Left ventricle myocardium inferior (tissue), 1 donor: ENCODE measurements at places on chromosomes 1 and 21. TPM values are rescaled to one million over a fixed set of nuclear protein-coding genes. Genes with fewer than 3 reads are reported as not detected.

Gene EPHB2
- 2.0 TPM for total RNA-seq

Gene OLIG1
- total RNA-seq = 0.22 TPM

Gene BCL2L15
- not detected for total RNA-seq

Gene PCSK9
- total RNA-seq = not detected

Gene SWT1
- 7.4 TPM for total RNA-seq

Gene TCP10L
- 3.0 TPM for total RNA-seq

Gene NKAIN1
- total RNA-seq = 0.19 TPM

Gene THBS3
- total RNA-seq = 7.2 TPM

Gene TMEM82
- total RNA-seq = not detected

GRCh38 chr1:166353213-166353612 lies 186.4 kb upstream of the FAM78B start:
- no peaks in the 10 kb centered on the region for H3K4me1 ChIP-seq
- no peaks in the 10 kb centered on the region for H3K36me3 ChIP-seq
- no peak overlapping the region for H3K27ac ChIP-seq

- H3K36me3 ChIP-seq = no peaks in the 10 kb centered on the region
- H3K27ac ChIP-seq = no peak overlapping the region
- no peaks in the 10 kb centered on the region for H3K4me1 ChIP-seq
- no peak overlapping the region for H3K4me3 ChIP-seq
These were observed 177.4 kb upstream of the NRIP1 start for GRCh38 chr21:15241997-15242736.

GRCh38 chr1:36599828-36600227 lies 117.1 kb upstream of the CSF3R start:
- no peak overlapping the region for H3K27ac ChIP-seq
- no peak overlapping the region for H3K4me3 ChIP-seq
- H3K36me3 ChIP-seq = no peaks in the 10 kb centered on the region
- peaks cover 97% of the 10 kb centered on the region for H3K27me3 ChIP-seq
- no peaks in the 10 kb centered on the region for H3K4me1 ChIP-seq

- H3K27me3 ChIP-seq = no peaks in the 10 kb centered on the region
- H3K4me1 ChIP-seq = no peaks in the 10 kb centered on the region
- no peaks in the 10 kb centered on the region for H3K36me3 ChIP-seq
These were observed 12.2 kb upstream of the AGO1 start for GRCh38 chr1:35870651-35871309.

DNA sequence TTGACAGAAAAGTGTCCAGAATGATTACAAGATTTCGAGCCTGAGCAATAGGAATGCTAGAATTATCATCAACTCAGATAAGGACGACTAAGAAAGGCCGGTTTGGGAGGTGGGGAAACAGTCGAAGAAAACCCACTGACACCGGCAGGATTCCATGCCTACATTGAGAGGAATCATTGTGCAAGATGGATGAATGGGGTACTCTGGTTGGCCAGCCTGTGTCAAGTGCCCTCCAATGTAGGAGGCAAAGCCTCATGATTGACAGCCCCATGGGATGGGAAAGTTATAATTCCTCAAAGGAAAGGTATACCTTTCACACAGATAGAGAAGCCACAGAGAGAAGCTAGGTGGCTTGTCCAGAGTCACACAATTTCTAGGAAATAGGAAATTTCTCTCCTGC lies 153.5 kb upstream of the CTTNBP2NL start:
- DNase-seq = no peak
- no peak overlapping the region for H3K27ac ChIP-seq
- H3K27me3 ChIP-seq = no peaks in the 10 kb centered on the region

GRCh38 chr21:37292941-37293340 lies 25.8 kb upstream of the VPS26C start:
- DNase-seq = no peak
- no peak overlapping the region for H3K4me3 ChIP-seq
- H3K36me3 ChIP-seq = no peaks in the 10 kb centered on the region
- H3K27ac ChIP-seq = no peak overlapping the region

- H3K27ac ChIP-seq = no peak overlapping the region
- peaks cover 30% of the 10 kb centered on the region for H3K4me1 ChIP-seq
- no peak for DNase-seq
- no peaks in the 10 kb centered on the region for H3K27me3 ChIP-seq
These were observed 8.2 kb upstream of the CAP1 start for GRCh38 chr1:40032240-40032891.

- peaks cover 90% of the 10 kb centered on the region for H3K27me3 ChIP-seq
- H3K36me3 ChIP-seq = no peaks in the 10 kb centered on the region
- H3K27ac ChIP-seq = no peak overlapping the region
- no peak overlapping the region for H3K4me3 ChIP-seq
- DNase-seq = no peak
These were observed 8.4 kb downstream of the SAMD11 start for GRCh38 chr1:932173-932510.

DNA sequence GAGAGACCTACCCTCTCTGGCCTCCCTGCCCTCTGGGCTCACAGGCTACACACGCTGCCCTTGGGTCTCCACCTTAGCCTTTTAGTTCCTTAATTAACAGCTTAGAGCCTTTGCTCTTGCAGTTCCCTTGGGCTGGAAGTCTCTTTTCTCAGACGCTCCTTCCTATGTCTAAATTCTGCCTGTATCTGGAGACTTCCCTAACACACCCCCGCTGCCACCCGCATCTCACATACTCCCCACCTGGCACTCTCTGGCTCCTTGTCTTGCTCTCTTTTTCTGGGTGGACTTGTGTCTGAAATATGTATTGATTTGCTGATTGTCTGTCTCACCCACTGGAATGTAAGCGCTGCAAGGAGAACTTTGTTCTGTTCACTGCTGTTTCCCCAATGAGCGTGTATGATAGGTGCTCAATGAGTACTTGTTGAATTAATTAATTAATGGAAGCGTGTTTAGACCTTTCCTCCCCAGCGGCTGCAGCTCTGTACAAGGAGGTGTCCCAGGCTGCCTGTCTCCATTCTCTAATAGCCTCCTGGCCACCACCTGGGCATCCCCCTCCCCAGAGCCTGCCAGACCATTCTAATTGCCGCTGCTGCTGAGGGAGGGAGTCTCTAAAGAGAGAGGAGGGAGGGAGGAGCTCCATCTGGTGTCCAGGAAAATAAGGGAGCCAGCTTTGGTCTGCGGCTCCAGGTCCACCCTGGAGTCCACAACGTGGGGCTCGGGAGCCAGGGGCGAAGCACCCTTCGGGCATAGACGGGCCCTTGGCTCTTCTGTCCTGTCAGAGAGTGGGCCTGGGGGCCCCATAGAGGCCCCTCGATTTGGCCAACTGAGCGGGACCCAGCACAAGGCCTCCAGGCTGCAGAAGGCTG lies 95.4 kb downstream of the RNF220 start:
- no peak overlapping the region for H3K27ac ChIP-seq
- peaks cover 6% of the 10 kb centered on the region for H3K27me3 ChIP-seq
- peaks cover 53% of the 10 kb centered on the region for H3K4me1 ChIP-seq

- H3K27ac ChIP-seq = no peak overlapping the region
- DNase-seq = no peak
- peaks cover 56% of the 10 kb centered on the region for H3K27me3 ChIP-seq
- no peaks in the 10 kb centered on the region for H3K36me3 ChIP-seq
These were observed 1.9 kb upstream of the AK5 start for GRCh38 chr1:77279929-77280328.

DNA sequence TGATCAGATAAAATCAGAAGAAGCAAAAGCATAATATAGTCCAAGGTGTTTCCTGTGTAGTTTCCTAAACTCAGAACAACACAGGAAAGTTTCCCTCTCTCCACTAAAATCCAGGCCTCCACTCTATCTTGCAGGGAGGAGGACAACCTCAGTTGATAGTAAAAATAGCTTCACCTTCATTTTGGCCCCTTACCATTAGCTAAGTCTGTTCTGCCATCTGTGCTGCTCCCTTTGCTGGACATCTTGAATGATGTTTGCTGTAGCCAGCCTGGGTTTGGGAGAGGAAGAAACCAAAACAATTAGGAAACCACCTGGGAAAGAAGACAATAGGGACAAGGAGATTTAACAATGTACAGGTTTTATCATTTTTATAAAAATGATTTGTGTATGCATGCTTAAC lies 18.6 kb downstream of the DCAF8 start:
- H3K27me3 ChIP-seq = no peaks in the 10 kb centered on the region
- peaks cover 37% of the 10 kb centered on the region for H3K36me3 ChIP-seq
- no peak for DNase-seq
- H3K27ac ChIP-seq = peak overlapping the region; percentile 71
- peaks cover 64% of the 10 kb centered on the region for H3K4me1 ChIP-seq

DNA sequence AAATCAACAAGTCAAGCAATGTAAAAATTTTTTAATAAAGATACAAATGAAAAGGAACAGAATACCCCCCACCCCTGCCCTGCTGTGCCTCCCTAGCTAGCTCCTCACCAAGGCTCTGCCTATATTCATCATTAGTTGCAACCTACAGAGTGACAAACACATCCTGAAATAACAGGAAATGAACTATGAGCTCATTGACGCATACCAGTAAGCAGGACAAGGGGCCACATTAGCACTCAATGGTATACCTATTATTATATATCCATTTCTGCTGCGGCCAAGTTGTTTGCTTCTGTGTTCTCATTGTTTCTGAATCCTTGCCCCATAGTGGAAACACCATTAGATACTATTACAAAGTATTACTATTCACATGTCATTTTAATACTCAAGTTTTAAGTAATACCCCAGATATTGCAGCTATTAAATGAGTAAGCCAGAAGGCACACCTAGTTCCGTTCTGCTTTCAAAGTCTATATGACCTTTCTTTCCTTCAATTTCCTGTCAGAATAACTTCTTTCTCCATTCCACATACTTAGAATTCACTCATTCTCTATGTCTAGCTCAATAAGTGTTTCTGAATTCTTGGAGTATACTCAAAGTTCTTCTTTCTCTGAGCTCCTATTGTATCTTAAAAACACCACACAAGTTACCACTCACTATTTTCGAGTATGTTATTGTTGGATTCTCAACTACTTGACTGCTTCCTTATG lies 1214.9 kb downstream of the PLA2G4A start:
- H3K27ac ChIP-seq = no peak overlapping the region
- no peaks in the 10 kb centered on the region for H3K27me3 ChIP-seq
- no peak for DNase-seq
- H3K4me1 ChIP-seq = no peaks in the 10 kb centered on the region
- no peaks in the 10 kb centered on the region for H3K36me3 ChIP-seq

GRCh38 chr21:43905726-43906455 lies 40.9 kb downstream of the AGPAT3 start:
- H3K36me3 ChIP-seq = peaks cover 9% of the 10 kb centered on the region
- H3K4me3 ChIP-seq = no peak overlapping the region
- peaks cover 61% of the 10 kb centered on the region for H3K4me1 ChIP-seq
- no peak for DNase-seq
- no peak overlapping the region for H3K27ac ChIP-seq
- no peaks in the 10 kb centered on the region for H3K27me3 ChIP-seq

DNA sequence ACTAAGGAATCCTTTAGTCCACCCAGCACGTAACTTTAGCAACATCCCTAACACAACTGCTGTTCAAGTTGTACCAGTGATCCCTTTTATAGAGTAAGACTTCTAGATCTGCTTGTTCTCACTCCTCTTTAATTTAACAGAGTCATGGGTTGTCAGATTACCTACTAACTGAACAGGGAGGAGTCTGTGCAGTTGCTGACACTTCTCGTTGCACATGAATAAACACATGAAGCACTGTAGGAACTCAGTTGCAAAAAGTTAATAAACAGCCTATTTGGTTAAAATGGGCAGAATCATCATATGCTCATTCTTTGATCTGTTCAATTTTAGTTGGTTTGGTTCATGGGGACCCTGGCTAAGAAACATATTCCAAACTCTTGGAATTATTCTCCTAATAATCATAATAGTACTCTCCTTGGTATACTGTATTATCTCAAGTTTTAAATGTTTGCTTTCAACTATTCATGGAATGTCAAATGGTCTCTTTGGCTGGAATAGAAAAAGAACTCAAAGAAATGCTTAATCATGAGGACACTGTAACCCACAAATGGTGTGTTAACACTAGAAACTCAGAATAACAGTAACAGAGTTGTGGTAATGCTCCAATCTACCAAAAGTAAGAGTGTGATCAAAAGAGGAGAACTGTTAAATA lies 15.6 kb downstream of the PLPPR5 start:
- no peaks in the 10 kb centered on the region for H3K27me3 ChIP-seq
- H3K27ac ChIP-seq = no peak overlapping the region
- no peak for DNase-seq
- H3K4me3 ChIP-seq = no peak overlapping the region

DNA sequence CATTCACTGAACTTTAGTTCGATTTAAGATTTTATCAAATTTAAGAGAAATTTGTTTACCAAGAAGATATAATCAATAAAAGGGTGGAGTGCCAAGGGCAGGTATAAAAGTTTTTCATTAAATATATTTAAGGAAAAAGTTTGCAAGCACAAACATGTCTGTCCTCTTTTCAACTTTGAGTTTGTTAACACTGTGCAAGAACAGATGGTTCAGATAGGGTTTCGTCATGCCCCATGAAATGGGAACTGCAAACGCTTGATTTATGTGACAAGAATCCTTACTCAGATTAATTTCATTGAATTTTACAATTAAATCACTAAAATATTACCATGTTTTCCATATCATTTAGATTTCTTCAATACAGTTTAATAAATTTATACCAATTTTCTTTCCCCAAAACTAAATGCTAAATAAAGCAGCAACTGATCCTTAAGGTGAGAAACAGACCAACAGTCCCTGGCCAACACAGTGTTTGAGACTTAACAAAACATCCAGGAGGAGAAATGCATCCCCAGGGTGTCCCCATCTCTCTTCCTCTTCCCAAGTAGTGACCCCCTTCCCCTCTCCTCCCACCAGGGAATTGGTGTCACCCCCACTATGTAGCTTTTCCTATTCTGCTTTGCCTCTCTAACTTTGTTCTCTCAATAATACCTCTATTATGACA lies 292.9 kb downstream of the LTN1 start:
- no peak overlapping the region for H3K27ac ChIP-seq
- no peak for DNase-seq
- H3K27me3 ChIP-seq = no peaks in the 10 kb centered on the region
- H3K4me3 ChIP-seq = no peak overlapping the region

DNA sequence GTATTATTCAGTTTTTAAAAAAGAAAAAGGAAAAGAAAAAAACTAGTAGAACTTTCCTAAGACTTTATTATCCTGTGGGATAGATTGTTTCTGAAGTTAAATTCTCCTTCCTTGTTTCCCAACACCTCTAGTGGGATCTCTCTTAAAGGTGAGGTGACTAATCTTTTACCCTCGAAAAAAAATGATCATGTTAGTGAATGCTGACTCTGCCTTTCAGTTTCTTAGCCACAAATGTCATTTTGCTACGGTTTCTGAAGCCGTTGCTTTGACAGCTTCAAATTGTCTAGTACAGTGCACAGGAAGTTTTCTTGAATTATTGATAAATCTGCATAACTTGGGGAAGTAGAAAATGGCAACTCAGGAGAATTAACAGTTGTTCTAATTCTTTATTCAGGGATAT lies 13.0 kb upstream of the NEK7 start:
- H3K27me3 ChIP-seq = no peaks in the 10 kb centered on the region
- H3K36me3 ChIP-seq = no peaks in the 10 kb centered on the region
- H3K4me1 ChIP-seq = no peaks in the 10 kb centered on the region

GRCh38 chr1:154938604-154939399 lies 2.3 kb upstream of the PMVK start:
- H3K4me3 ChIP-seq = no peak overlapping the region
- DNase-seq = no peak
- H3K27ac ChIP-seq = peak overlapping the region; percentile 97
- H3K4me1 ChIP-seq = peaks cover 77% of the 10 kb centered on the region
- no peaks in the 10 kb centered on the region for H3K36me3 ChIP-seq

- DNase-seq = no peak
- H3K27me3 ChIP-seq = no peaks in the 10 kb centered on the region
- H3K36me3 ChIP-seq = peaks cover 53% of the 10 kb centered on the region
- H3K4me1 ChIP-seq = peaks cover 34% of the 10 kb centered on the region
- H3K27ac ChIP-seq = peak overlapping the region; percentile 43
- no peak overlapping the region for H3K4me3 ChIP-seq
These were observed 93.7 kb downstream of the RGL1 start for GRCh38 chr1:183898610-183899009.

GRCh38 chr1:47675721-47676120 lies 237.9 kb downstream of the FOXD2 start:
- no peaks in the 10 kb centered on the region for H3K36me3 ChIP-seq
- no peak overlapping the region for H3K27ac ChIP-seq
- no peak overlapping the region for H3K4me3 ChIP-seq
- no peaks in the 10 kb centered on the region for H3K4me1 ChIP-seq
- DNase-seq = no peak
